ENCODE measurements at places on chromosomes 12 and 14.
A peak's percentile ranks its signal among the peaks of the same experiment; 100 is the strongest.

DNA sequence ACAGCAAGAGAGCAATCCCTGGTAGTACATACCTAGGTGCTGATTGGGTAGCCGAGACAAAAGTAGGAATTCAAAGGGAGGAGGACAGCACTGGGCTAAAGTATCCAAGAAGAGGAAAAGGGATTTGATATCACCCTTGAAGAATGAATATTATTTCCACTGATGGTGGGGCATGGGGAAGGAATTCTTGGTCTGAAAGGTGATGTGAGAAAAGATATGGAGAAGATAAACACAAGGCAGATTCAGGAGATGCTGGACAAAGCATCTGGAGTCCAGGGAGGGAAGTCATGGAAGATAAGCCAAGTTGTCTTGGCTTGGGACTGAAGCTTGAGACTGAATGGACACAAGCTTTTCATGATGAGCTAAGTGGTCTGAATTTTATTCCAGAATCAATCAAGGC lies 194.0 kb downstream of the EGLN3 start:
- H3K4me1 ChIP-seq, result no peaks in the 10 kb centered on the region
- H3K27me3 ChIP-seq, result no peaks in the 10 kb centered on the region
- no peaks in the 10 kb centered on the region for H3K36me3 ChIP-seq
- no peak overlapping the region for H3K4me3 ChIP-seq
- no peak overlapping the region for H3K27ac ChIP-seq

DNA sequence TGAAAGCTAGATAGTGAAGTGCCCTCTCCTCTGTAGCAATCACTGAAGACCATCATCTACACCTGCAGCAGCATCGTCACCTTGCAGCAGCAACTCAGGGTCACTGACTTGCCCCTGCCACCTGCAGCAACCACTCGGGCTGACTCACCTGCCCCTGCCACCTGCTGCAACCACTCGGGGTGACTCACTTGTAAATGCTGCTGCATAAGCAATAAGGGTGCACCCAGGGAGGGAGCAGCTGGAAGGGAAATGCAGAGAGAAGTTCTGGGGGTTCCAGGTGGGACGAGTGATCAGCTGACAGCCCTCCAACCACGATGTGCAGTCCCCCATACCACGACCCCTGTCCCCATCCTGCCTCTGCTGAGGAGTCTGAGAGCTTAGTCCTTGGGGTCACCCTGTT lies 357.1 kb upstream of the SFSWAP start:
- H3K27me3 ChIP-seq, result no peaks in the 10 kb centered on the region
- H3K27ac ChIP-seq, result no peak overlapping the region
- H3K4me3 ChIP-seq, result no peak overlapping the region
- no peaks in the 10 kb centered on the region for H3K36me3 ChIP-seq

- no peak overlapping the region for H3K27ac ChIP-seq
- H3K36me3 ChIP-seq, result no peaks in the 10 kb centered on the region
- H3K4me3 ChIP-seq, result no peak overlapping the region
- no peaks in the 10 kb centered on the region for H3K27me3 ChIP-seq
- H3K4me1 ChIP-seq, result no peaks in the 10 kb centered on the region
- peak; percentile 6 for DNase-seq
Measured at GRCh38 chr14:64137657-64138290, 156.4 kb downstream of the ESR2 start.

DNA sequence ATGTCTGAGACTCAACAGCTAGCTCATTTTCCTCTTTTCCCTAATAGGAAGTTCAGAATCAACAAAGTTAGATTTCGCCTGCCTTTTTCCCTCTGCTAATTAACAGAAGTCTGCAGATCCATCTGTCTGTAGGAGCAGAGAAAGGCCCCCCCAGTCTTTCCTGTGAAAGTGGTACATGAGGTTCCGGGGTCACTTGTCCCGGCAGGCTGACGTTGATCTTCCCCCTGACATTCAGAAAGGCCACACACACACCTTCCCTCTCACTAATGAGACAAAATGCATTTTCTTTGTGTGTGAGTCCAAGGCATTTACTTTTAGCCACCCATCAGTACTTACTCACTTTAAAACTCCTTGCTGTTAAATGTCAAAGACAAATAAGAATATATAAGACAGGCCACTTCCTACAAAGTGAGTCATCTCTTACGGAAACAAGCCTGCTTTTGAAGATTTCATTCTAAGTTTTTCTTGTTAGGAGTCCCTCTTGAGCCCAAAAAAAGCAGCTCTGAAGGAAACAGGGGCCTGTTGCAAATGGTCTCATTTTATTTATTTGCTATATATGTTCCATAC lies 138.7 kb downstream of the TTC7B start:
- no peaks in the 10 kb centered on the region for H3K27me3 ChIP-seq
- H3K4me3 ChIP-seq, result no peak overlapping the region
- H3K27ac ChIP-seq, result peak overlapping the region; percentile 69
- peak; percentile 77 for DNase-seq
- H3K36me3 ChIP-seq, result no peaks in the 10 kb centered on the region

DNA sequence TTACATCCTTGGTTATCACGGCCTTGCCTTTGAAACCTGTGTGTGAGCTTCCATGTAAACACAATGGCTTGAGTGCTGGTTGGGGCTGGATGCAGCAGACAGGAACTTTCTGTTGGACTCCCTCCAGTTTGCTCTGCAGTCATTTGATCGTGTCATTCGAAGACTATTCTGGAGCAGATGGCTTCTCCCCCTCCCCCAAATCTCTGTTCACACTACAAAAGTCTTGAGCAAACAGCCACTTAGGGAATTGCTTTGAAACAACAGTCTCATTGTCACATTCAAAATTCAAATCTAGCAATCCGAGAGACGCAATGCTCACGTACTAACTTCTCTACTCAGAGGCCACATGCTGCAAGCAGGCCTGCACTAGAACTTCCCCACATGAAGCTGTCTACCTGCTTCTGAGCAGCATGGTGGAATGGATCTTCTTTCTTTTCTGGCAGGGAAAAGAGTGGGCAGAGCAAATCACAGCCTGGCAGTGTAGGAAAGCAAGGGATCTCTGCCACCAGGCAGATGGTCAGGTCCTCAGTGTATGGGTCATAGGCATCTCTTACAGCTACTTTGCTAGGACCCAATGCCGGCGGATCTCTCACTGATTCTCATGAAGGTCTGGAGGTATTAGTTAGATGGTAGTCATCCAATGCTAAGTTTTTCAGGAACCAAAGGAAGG lies 214.2 kb downstream of the PPM1H start:
- no peaks in the 10 kb centered on the region for H3K27me3 ChIP-seq
- peak overlapping the region; percentile 7 for H3K27ac ChIP-seq
- no peaks in the 10 kb centered on the region for H3K36me3 ChIP-seq
- no peak overlapping the region for H3K4me3 ChIP-seq
- peak; percentile 67 for DNase-seq

GRCh38 chr14:68932686-68933085 lies 46.4 kb downstream of the ACTN1 start:
- peaks cover 13% of the 10 kb centered on the region for H3K36me3 ChIP-seq
- no peak for DNase-seq
- H3K27ac ChIP-seq, result peak overlapping the region; percentile 37
- H3K4me3 ChIP-seq, result no peak overlapping the region

DNA sequence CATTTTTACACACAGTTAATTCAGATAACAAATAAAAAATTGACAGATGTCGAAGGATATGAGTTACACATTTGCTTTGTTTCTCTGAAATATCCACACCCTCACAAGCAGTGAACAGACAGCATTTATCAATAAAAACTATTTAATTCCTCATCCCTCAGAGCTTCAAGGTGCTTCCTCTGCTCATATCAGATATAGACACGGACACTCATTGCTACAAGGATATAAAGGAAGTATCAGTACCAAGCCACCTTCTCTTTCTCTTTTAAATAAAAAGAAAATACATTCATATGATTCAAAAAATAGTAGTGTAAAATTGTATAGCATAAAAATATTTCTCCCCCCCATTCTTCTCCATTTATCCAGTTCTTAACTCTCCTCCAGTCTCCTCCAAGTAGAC lies 21.9 kb upstream of the MAGOHB start:
- H3K36me3 ChIP-seq, result no peaks in the 10 kb centered on the region
- DNase-seq, result no peak
- peaks cover 38% of the 10 kb centered on the region for H3K4me1 ChIP-seq
- H3K4me3 ChIP-seq, result no peak overlapping the region

DNA sequence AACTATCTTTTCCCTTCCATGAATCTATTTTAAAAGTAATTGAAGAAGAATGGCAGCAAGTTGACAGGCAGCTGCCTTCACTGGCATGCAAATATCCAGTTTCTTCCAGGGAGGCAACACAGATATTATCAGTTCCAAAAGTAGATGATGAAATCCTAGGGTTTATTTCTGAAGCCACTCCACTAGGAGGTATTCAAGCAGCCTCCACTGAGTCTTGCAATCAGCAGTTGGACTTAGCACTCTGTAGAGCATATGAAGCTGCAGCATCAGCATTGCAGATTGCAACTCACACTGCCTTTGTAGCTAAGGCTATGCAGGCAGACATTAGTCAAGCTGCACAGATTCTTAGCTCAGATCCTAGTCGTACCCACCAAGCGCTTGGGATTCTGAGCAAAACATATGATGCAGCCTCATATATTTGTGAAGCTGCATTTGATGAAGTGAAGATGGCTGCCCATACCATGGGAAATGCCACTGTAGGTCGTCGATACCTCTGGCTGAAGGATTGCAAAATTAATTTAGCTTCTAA lies 18.4 kb downstream of the TMPO start:
- peak; percentile 42 for DNase-seq
- H3K4me3 ChIP-seq, result no peak overlapping the region
- peaks cover 8% of the 10 kb centered on the region for H3K36me3 ChIP-seq
- H3K27ac ChIP-seq, result no peak overlapping the region
